GM18507 (cell line): ENCODE measurements at places on chromosomes 6 and 20.

- no peak for DNase-seq
Observed at GRCh38 chr6:46184114-46184513, 13.3 kb upstream of the ENPP5 start.

DNA sequence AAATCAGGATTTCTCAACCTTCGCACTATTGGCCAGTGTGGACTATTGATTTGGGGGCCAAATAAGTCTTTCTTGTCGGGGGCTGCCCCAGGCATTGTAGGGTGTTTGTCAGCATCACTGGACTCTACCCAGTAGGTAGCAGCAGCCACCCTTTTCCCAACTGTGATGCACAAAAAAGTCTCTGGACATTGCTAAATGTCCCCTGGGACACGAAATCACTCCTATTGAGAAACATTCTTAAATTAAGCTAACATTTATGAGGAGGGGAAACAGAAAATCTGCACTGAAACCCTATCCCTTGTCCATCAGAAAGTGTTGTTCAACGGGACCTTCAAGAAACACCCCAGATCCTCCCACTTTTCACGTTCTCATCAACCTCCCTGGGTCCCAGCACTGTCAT lies 54.2 kb downstream of the NFATC2 start:
- DNase-seq, result no peak

GRCh38 chr6:104229057-104229456 lies 630.7 kb downstream of the HACE1 start:
- DNase-seq, result no peak

DNA sequence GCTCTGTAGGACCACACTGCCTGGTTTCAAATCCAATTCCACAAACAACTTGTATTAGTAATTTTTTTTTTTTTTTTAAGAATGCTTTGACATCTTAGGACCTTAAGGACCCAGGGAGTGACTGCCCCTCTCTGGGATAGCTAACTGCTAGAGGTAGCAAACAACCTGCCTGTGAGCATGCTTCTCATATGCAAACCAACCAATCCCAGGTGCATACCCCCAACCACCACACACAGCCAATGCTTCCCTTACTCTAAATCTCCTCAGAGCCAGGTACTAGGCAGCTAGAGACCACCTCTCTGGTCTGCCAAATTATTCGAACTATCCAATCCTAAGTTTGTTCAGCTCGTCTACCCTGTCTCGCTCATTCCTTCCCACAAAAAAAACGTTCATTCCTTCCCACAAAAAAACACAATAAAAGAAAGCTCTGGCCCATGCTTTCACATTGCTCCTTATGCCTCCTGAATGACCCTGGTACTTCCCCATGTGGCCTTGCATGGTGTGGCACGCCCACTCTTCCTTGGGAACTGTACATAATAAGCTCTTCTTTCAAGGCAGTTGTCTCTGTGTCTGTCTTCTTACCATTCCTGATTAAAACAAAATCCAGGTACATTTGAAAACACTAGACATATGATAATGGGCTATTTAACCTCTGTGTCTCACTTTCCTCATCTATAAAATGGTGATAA lies 6.4 kb downstream of the SERAC1 start:
- no peak for DNase-seq

- DNase-seq, result no peak
Observed at GRCh38 chr20:33925867-33926266, 67.8 kb upstream of the RALY start.

GRCh38 chr20:32898729-32899128 lies 40.0 kb downstream of the EFCAB8 start:
- no peak for DNase-seq

DNA sequence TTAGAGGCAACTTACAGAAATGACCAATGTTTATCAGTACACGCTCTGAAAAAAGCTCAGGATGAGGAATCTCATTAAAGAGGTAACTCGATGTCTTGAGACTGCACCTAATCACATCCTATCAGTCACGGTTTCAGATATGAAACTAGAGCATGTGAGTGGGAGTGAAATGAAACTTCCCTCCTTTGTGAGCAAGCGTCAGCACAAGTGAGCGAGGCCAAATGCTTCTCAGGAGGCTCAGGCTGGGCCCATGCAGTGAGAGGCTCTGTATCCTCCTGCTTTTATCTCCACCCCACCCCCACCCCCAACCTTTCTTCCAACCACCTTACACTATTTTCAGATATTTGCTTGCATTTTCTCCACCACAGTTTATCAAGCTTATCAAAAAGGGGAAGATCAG lies 140.8 kb upstream of the RIMS1 start:
- no peak for DNase-seq

DNA sequence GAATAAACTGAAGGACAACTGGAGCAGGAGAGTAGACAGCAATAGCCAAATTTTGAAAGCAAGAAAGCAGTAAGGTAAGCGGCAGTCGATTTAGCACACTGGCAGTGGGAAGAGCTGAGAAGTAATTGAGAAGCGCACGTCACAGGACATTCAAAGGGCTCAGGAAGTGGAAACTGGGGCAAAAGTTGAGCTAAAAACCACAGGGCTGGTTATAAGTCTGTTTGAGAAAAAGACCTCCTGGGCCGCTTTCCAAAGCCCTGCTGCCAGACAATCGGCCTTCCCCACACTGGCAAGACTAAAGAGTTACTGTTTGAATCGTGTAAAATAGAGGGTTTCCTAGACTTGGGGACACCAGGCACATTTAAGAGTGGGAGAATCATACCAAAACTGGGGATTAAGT lies 161.4 kb downstream of the DNAH8 start:
- no peak for DNase-seq

GRCh38 chr6:111992851-111993250 lies 61.1 kb upstream of the CCN6 start:
- DNase-seq, result no peak

- no peak for DNase-seq
Observed at GRCh38 chr6:72401865-72402264, 220.0 kb upstream of the KCNQ5 start.

DNA sequence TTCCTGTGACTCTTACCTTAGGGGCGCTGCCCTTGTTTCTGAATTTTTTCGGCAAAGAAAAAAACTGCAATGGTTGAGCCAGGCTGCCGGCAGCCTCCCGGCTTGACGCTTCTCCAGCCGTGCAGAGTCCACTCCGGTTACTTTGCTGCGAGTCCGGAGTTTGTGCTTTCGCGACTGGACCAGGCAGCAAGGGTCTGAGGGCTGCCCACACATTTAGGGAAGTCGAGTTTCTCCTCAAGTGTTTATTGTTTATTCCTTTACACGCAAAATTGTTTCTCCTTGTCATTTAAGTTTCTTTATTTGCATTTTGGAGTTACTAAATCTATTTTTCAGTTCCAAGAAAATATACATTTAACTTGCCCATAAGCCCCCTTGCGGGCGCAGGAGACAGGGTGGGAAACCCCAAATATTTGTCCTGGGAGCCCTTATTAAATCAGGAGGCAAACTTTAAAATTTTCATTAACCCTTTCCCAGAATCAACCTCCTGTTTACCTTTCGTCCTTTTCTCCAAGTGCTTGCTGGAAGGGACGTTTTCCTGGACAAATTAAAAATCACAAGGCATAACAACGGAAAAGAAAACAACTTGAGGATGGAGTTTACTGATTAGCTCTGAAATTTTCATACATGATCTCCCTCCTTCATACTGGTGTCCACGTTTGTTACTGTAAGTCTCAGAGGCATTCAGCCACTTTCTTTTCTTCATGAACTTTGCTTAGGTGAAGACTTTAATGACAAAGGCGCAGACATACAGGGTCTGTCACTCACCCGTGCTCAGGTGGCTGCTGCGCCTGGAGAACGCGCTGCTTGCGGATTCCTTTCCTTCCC lies 1.7 kb upstream of the PDE10A start:
- no peak for DNase-seq

- no peak for DNase-seq
Observed at GRCh38 chr6:36039112-36039511, 11.5 kb downstream of the MAPK14 start.

DNA sequence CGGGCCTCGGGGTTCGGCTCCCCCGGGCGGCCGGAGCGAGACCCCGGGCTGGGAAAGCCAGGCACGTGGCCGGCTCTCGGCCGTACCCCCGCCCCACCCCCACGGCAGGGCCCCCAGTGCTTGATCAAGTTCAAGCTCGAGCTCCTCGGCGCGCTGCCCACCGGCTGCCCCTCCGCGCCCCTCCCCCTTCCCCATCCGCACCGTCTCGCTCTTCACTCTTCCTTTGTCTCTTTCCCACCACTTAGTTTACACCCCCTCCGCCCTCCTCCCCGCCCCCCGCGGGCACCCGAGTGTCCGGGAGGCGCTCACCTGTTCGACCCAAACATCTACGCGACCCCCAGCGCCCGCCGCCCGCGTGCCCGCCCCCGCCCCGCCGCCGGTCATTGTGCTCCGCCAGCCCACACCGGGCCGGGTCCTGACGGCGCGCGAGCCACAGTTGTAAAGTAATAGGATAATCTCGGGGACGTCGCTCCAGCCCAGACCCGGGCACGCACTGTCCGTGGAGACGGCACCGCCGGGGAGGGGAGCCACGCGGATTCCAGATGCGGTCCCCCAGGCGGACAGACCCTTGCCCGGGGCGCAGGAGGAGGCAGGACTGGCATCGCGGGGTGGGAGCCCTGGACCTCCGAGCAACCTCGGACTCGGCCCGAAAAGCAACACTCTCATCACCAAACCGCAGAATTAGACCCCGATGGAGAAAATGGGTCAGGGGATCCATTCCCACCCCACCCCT lies 100.7 kb downstream of the NOL4L start:
- DNase-seq, result no peak
